ENCODE measurements at places on chromosomes 12 and 14.

GRCh38 chr12:131946757-131947156 lies 3.0 kb upstream of the EP400 start:
- DNase-seq = no peak

DNA sequence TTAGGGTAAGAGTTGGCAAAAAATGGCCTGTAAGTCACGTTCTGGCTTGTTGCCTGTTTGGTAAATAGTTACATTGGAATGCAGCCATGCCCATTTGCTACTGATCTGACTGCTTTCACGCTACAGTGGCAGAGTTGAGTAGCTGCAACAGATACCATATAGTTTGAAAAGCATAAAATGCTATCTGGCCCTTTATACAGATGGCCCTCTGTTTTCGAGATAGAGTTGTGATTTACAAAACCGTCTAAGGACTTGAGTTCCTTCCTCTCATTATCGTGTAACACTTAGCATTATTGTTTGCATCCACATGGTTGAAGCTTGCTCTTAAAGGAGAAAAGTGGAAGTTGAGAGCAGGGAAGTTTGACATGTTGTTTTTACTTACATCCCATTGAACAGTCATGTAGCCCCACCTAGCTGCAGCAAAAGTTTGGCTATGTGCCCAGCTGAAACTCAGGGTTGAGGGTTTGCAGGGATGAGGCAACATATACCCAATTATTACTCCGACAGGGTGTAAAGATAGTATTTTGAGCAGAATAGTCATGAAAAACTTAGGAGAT lies 11.3 kb upstream of the SCFD1 start:
- no peak for DNase-seq

DNA sequence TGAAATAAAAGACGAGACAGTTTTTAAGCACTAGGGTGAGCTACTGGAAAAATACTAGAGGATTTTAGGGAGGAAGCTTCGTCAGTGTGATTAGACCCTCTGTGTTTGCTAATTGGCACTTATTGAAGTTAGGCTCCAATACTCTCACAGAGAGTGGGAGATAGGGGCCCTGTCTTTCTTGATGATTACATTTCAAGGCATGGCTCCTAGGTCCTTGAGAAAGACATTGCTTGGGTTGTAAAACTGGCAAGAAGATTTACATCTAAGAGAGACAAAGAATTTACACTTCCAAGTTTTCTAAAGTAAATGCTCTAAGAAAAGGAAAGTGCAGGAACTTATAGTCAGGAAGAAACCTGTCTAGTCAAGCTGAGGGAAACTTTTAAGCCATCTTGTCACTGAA lies 183.2 kb downstream of the C12orf50 start:
- DNase-seq = no peak

DNA sequence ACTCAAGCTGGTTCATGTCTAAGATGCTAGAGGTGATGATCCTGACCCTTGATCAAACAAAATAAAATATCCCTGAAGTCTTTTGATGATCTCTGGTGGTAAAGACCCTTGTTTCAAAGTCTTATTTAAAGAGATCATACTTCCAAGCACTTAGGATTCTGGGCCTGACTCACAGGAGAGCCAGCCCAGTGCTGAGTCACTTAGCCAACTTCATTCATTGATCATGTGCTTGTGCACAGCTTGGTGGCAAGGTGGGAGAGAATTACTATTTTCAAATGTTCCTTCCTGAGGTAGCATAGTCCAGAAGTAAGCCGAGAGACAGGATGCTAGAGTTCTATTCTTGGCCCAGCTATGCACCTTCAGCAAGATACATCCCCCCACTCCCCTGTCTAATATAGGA lies 40.6 kb downstream of the SCN8A start:
- DNase-seq = no peak

DNA sequence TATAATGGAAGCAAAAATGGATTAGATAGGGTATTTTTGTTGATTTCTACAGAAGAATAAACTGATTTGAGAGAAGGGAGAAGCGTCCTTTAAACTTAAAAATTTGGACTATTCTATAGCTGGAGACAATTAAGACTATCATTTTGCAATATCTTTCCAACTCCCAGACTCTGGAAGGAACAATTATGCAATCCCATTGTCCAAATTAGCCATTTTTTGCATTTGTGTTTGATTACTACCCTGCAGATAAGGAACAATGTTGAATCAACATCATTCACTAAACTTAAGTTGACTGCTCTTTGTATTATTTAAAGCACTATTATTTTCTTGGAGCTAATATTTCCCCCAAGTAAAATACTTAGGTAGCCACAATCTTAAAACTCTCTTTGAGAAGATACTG lies 34.8 kb upstream of the SELPLG start:
- DNase-seq = no peak

GRCh38 chr12:46386877-46387629 lies 14.5 kb upstream of the SLC38A2 start:
- DNase-seq = no peak

All from GM12891 (cell line).